ENCODE measurements at places on chromosomes 2 and 18.
A peak's percentile ranks its signal among the peaks of the same experiment; 100 is the strongest.

- no peak for DNase-seq
Observed at GRCh38 chr2:67320861-67321587, 76.1 kb upstream of the ETAA1 start.

- DNase-seq: no peak
Observed at GRCh38 chr2:127305990-127306585, 12.1 kb upstream of the ERCC3 start.

DNA sequence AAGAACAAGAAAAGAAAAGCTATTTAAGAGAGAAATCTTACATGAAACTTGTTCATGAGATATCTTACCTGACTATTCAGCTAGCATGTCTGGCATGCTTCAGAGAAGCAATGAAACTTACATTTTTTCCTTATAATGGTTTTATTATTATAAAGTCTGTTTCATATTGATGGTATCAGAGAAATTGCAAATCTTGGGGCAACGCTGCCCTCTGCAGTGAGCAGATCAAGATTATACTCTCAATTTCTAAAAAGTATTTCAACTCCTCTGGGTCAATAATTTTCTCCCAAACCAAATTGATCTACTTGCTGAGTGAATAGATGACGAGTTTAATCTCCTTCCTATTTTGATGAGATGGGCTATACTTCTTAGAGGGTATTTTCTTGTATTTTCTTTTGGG, 235.6 kb downstream of the NUP35 start:
- no peak for DNase-seq

- no peak for DNase-seq
Observed at GRCh38 chr2:5472673-5473072, 219.5 kb upstream of the SOX11 start.

GRCh38 chr2:29041161-29041660, 33.1 kb downstream of the PCARE start:
- DNase-seq: no peak

DNA sequence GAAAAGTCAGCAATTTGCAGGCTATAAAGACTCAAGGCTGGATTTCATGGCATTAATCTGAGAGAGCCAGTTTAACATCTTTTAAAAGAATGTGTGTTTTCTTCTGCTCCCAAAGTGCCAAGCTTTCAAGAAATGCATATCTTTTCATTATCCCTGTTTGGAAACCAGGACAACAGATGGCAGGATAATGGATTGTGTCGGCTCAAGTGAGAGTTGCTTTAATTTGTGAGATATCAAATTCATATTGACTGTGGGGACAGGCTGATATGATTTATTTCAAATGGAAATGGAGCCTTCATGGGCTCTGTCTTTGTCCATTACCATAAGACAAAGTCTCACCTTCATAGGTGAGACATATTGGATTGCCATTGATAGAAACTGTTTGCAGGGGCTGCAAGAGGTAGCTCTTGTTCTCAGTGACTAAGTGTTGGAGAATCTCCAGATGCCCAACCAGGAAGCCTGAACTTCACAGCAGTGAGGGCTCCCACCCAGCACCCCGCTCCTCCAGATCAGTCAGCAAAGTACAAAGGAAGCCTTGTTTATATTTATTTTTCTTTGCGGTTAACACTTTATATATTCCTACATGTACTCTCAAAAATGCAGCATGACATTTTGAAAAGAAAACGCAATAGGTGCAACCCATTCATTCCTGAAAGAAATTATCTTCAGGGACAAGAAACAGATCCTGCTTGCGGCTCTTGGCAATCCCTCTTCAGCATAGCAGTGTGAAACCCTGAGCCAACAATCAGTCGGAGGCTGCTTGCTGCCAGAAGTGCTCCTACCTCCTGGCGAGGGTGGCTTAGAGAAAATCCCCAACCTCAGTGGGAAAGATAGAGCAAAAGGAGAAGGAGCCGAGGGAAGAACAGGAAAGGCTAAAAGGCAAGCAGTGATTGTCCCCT, 65.8 kb upstream of the ATL2 start:
- DNase-seq: no peak

- no peak for DNase-seq
Observed at GRCh38 chr2:125280265-125280664, 1255.2 kb downstream of the CNTNAP5 start.

GRCh38 chr2:129861666-129862288, 117.7 kb upstream of the RAB6C start:
- no peak for DNase-seq

GRCh38 chr2:10238396-10238795, 64.3 kb upstream of the HPCAL1 start:
- no peak for DNase-seq

DNA sequence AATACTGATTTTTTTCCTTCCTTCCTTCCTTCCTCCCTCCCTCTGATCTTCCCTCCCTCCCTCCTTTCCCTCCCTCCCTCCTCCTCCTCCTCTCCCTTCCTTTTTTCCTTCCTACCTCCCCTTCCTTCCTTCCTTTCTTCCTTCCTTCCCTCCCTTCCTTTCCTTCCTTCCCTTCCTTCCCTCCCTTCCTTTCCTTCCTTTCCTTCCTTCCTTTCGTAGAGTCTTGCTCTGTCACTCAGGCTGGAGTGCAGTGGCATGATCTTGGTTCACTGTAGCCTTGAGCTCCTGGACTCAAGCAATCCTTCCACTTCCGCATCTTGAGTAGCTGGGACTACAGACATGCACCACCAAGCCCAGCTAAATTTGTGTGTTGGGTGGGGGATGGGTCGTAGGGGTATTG, 8.9 kb upstream of the TMEM131 start:
- no peak for DNase-seq

GRCh38 chr2:157592948-157593347, 35.7 kb downstream of the ACVR1C start:
- peak; percentile 57 for DNase-seq

- no peak for DNase-seq
Observed at GRCh38 chr2:100548771-100549170, 14.0 kb upstream of the PDCL3 start.

- no peak for DNase-seq
Observed at GRCh38 chr2:230658577-230658876, 54.1 kb upstream of the CAB39 start.

- no peak for DNase-seq
Observed at GRCh38 chr2:183495079-183495478, 370.8 kb downstream of the NUP35 start.

DNA sequence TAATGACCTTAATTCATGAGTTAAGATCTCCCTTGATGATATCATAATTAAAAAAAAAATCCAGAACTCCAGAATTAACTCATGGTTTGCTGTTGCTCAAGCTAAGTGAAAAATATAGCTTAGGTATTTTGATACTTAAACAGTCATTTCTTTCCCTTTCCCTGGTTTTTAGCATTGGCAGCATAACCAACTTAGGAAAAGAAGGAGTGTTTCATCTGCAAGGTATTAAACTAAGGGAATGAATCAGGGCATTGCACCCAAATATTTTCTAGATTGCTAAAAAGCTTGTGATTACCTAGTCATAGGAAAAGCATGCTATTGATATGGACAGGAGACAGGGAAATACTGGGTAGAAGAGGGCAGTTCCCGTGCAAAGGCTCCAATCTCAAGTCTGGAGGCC, 207.2 kb downstream of the LRP1B start:
- DNase-seq: no peak

GRCh38 chr18:57433934-57434535, 1.1 kb upstream of the ONECUT2 start:
- no peak for DNase-seq
